ENCODE measurements at places on chromosomes 1 and 21.

DNA sequence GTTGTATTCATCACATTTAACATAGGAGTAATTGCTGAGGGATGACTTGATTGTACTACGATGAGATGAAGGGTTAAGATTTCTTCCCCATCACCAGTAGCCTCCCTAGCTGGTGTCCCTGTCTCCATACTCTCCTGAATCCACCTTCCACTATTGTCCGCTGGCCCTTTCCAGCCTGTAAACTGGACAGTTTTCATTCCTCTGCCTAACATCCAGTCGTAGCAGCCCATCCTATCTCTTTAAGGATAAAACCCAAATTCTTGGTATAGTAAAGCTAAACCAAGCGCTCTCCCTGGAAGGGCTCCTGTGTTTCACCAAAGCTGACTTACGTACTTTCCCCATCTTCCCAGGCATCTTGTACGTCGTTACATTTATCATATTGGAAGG, 670 bp downstream of the COX20 start:
- no peak for DNase-seq

DNA sequence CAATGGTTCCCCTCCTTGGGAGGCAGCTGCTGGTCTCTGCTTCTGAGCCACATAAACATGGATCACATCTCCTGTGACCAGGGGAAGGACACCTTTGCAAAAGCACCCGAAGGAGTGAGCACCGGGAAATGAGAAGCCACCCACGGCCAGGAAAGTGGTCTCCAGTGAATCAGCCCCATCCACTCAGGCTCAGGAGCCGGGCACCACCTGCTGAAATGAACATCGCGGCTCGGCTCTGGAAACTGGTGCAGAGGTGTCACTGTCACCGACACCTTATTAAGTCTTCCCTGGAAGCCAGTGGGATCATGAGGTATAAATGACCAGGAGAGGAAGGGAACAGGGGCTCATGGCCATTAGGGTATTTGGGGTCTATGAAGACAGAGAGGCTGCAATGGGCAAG, 207.2 kb upstream of the C1orf174 start:
- DNase-seq: no peak

- no peak for DNase-seq
Measured at GRCh38 chr1:12525311-12526181, 92.5 kb downstream of the DHRS3 start.

- DNase-seq: no peak
Measured at GRCh38 chr1:213054142-213054541, 3.1 kb downstream of the RPS6KC1 start.

- no peak for DNase-seq
Measured at GRCh38 chr1:228020686-228021354, 14.0 kb downstream of the WNT3A start.

DNA sequence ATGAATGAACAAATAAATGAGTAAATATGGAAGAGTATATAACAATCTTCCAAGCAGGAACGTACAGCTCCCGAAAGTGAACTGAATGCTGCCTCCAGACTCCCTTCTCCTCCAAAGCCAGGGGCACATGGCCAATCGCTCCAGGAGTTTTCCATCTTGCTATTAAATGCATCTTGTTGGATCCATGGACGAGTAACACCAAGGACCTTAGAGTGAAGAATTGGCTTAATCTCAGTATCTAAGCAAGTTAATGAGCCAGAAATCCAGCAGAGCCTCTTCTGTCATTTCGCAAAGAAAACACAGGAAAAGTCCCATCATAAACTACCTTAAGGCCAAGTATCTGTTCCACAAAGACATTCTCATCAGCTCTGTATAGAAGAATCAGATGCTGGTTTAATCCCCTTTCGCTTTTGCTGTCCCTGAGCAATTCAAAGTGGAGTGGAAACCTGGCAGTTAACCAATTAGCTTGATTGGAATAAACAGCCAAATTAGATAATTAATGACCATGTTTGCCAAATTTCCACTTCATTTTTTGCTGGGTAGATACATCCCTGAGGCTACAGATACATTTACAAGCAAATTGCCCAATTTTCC, 116.0 kb downstream of the MIS18A start:
- DNase-seq: no peak

DNA sequence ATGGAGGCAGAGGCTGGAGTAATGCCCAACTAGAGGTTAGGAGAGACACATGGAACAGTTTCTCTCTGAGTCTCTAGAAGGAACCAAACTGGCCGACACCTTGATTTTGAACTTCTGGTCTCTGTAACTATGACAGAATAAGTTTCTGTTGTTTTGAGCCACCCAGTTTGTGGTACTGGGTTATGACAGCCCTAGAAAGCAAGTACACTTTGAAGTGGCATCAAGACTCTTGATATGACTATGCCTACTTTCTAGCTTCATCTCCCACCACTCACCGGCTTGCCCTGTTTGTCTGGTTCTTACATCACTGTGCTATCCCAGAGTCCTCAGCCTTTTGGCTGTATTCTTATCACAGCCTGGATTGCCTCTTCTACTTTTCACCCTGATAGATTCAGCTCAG, 230.3 kb upstream of the USP24 start:
- no peak for DNase-seq

GRCh38 chr1:186828611-186829454, at the start of gene PLA2G4A:
TSS of gene PLA2G4A (plus strand) at chr1:186828949. CDS start at chr1:186854355, 25,406 bp downstream.
- no peak for DNase-seq

DNA sequence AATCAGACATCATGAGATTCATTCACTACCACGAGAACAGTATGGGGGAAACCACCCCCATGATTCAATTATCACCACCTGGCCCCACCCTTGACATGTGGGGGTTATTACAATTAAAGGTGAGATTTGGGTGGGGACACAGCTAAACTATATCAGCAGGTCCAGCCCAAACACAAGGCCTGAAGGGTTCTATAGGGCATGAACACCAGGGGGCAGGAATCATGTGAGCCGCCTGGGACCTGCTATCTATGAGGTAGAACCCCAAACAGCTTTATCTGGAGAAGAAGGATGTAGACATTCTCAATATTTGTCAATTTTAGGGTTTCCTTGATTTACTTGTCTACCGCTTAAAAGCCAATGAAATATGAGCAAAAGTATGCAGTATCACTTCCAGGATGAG, 294.9 kb upstream of the DEPDC1 start:
- no peak for DNase-seq

DNA sequence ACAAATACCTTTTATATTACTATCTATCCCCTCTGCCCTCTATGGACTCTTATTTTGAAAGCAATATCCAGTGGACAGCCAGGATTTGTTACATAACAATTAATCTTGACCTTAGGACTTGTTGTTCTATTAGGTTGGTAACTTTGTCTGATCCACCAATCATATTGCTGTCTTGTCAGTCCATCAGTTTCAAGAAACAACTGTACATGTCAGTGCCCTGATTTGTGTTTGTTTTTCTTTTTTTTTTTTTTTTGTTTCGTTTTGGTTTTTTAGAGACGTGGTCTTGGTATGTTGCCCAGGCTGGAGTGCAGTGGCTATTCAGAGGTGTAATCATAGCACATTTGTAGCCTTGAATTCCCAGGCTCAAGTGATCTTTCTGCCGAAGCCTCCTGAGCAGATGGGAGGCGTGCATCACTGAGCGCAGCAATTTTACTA, 1.5 kb upstream of the SCP2 start:
- DNase-seq: no peak

- DNase-seq: no peak
Measured at GRCh38 chr1:61659061-61659460, 65.9 kb downstream of the TM2D1 start.

DNA sequence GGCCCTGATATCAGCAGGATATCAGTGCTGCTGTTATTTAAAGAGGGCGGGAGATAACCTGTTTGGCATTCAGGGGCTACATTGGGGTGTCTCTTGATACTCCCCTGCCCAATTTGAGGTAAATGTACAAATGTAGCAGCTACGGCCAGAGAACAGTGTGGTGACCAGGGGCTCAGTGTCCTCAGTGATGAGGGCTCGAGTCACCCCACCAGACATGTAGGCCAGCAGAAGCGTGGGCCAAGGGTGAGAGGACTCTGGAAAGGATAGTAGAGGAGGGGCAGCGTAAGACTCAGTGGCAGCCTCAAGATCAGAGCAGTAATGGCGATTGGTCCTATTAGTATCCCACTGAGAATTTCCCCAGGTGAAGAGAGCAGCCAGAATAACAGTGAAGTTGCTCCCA, 108.4 kb downstream of the XCL2 start:
- no peak for DNase-seq

- no peak for DNase-seq
Measured at GRCh38 chr1:54885807-54886723, 930 bp downstream of the DHCR24 start.

DNA sequence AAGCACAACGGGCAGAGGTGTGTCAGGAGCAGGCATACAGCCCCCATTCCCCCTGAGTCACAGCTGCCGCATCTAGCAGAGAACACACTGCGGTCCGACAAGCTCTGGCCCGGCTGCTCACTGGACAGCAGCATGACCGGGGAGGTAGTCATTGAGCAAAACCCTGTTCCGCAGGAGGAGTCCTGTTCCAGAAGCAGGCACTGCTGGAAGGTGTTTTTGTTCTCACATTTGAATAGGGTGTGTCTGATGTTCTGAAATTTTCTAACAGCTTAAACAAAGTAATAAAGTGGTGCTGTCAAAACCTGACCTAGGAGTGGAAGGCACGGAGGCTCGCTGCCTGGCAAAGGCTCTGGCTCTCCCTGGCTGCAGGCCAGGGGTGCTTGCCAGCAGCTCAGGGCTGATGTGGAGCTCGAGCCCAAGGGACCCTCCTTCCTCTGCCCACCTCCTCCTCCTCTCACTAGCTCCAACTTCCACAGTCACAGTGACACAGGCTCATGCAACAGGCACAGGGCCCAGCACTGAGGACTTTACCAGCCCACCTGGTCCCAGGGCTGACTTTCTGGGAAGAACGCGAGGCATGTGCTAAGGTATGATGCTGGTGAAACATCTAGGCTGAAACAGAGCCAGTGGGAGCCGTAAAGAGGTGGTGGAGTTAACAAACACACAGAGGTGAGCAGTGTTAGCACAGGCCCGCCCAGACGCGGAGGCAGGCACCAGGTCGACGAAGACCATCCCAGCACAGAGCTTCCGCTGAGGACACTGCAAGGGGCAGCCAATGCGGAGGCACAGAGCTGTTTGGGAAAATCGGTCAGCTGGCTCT, 118.6 kb upstream of the IFFO2 start:
- no peak for DNase-seq

- DNase-seq: no peak
Measured at GRCh38 chr1:56438901-56439551, 140.3 kb downstream of the PLPP3 start.

Measured in stimulated activated CD8-positive, alpha-beta memory T cell treated with anti-CD3 and anti-CD28 coated beads, Interleukin-12 subunit alpha, Interleukin-12 subunit beta, amount 100 ng/mL, for 1 hour (primary cell).